ENCODE measurements at places on chromosomes 3 and 15.
A peak's percentile ranks its signal among the peaks of the same experiment; 100 is the strongest.

DNA sequence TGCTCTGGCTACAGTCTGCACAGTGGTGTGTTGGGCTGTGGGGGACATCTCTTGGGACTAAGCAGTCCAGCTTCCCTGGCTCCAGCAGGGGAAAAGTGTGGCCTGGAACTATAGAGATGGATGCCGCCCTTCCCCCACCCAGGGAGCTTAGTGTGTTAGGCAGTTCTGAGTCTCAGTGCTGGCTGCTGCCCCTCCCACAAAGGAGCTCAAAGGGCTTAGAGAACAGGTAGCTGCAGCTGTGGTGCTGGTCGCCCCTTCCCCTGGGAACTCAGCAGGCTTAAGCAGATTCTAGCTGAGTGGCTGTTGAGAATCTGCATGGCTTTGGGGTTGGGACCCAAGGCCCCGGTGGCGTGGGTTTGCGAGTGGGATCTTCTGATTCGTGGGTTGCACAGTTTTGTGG is 190.8 kb downstream of the PDCD6IP start:
- no peak for DNase-seq

DNA sequence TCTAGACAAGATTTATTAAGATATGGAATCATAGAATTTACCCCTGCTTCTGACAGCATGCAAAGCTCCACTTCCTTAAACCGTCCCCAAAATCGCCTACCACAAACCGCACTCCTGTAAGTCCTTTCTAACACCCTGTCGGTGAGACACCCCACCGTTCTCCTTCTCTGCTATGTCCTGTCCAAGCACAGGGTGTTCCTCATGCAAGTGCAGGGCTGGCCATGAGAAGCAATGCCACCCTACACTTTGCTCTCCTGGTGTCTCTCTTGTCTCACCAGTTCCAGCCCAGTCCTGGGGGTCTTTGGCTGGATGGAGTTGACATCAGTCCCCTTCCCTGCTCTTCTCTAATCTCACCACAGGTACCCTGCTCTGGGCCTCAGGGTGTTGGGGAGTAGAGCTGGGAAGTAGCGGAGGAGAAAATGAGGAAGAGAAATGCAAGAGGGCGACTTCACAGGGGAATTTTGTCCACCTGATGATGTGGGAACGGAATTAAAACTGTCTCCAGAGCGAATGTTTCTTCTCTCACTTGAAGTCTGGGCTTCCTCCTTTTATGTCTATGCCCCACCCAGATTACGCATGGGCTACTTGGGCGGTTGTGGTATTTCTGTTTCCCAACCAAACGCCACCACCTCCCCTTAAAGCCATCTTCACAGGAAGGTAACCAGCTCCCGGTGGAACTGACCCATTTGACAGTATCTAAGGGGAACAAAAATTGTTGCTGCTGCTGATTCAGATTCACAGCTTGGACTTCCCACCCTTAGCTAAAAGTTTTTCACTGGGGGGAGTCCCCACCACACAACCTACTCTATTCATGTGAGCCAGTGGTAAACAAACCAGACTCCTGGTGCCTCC is 49.9 kb downstream of the CASR start:
- no peak for DNase-seq

- DNase-seq = peak; percentile 49
Measured at GRCh38 chr15:82803793-82804574, 1.9 kb downstream of the FSD2 start.

GRCh38 chr3:43405888-43406642 is 119.7 kb downstream of the SNRK start:
- DNase-seq = peak; percentile 78

DNA sequence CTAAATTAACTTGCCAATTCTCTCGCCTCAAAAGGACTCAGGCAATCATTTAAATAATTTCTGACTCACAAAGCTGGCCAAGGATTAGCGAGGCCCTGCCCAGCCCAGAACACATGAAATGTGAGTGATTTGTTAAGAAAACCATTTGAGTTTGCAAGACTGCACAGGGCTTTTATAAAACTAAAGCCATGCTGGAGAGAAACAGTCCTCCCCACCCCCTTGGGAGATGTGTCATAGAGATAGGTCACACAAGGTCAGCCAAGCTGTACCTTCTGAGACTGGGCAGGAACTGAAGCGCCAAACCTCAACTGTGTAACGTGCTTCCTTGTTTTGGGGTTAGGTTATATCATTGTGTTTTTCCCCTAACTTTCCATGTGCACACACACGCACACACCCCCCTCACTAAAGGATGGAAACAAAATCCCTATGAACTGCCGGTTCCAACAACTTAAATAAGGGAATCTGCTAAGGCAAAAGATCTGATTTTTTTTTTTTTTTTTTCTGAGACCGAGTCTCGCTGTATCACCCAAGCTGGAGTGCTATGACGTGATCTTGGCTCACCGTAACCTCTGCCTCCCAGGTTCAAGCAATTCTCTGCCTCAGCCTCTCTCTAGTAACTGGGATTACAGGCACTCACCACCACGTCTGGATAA is 8.1 kb downstream of the SPATA12 start:
- peak; percentile 89 for DNase-seq

- DNase-seq = no peak
Measured at GRCh38 chr15:44698641-44699040, 12.5 kb downstream of the PATL2 start.

DNA sequence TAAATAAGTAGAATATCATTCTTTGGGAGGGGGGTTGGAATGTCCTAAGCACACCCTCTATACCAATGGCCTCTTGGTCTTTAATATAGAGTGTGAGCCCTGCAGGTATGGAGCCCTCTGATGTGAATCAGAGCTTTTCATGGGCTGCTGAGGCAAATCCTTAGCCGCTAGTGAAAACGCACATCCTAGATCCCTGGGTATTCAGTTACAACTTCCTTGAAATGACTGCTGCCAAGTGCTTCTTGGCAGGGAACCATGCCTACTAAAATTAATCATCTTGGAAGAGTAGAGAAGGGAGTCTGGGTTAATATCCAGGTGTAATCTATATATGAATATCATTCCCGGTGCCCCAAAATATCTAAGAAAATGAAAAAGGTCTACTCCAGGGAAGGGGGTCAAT is 109.1 kb downstream of the POLQ start:
- DNase-seq = no peak

GRCh38 chr15:48644827-48645557 is 517 bp downstream of the FBN1 start:
- peak; percentile 41 for DNase-seq

DNA sequence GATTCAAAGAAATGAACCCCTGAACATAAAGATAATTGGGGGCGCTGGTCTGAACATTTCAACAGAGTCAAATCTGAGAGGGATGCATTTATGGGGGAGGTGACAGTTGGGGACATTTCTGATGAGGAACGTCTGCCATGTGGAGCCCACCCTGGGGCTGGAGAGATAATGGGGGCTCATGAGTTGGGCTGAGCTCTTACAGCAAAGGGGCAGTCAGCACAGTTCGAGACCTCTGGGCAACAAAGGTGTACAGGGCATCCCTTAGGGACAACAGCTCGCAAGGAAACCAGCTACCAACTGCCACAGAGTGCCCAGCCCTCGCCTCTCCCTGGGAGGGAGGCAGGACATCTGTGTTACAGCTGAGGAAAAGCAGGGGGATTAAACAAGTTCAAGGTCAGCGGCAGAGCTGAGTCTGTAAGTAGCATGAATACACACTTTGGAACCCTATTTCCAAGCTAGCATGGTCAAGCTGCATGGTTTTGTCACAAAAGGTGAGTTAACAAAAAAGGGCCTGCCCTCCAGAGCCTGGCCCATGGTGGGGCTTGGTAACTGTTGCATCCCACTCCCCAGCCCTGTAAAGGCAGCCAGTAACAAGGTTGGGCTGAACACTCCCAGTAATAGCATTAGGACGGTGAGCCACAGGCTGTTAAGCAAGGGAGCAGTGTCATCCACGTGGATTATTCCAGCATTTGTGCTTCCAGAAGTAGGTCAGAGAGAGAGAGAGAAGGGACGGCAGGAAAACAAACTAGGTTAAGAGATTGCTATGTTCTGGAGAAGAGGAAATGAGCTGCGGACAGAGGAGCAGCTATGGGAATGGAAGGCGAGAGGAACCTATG is 4.3 kb downstream of the GNB5 start:
- DNase-seq = no peak

- DNase-seq = no peak
Measured at GRCh38 chr15:38944536-38944935, 379.9 kb upstream of the RASGRP1 start.

- DNase-seq = no peak
Measured at GRCh38 chr3:142267269-142267668, 41.9 kb upstream of the GK5 start.

DNA sequence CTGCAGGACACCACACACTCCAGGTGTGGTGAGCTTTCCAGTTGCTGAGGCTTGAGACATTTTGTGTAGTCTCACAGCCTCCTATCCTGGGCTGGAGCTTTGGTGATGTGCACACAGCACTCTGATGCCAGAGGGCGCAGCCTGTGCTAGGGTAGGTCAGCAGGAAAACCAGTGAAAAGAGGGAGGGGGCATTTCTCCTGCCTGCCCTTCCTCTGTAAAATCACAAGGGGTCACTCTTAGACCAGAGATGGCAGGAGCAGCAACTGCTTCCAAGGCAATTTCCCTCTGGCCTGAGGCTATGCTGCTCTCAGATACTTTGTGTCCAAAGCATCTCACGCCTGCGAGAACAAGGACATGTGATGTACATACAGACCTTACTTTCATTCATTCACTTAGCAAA is 16.5 kb upstream of the MUSTN1 start:
- peak; percentile 23 for DNase-seq

DNA sequence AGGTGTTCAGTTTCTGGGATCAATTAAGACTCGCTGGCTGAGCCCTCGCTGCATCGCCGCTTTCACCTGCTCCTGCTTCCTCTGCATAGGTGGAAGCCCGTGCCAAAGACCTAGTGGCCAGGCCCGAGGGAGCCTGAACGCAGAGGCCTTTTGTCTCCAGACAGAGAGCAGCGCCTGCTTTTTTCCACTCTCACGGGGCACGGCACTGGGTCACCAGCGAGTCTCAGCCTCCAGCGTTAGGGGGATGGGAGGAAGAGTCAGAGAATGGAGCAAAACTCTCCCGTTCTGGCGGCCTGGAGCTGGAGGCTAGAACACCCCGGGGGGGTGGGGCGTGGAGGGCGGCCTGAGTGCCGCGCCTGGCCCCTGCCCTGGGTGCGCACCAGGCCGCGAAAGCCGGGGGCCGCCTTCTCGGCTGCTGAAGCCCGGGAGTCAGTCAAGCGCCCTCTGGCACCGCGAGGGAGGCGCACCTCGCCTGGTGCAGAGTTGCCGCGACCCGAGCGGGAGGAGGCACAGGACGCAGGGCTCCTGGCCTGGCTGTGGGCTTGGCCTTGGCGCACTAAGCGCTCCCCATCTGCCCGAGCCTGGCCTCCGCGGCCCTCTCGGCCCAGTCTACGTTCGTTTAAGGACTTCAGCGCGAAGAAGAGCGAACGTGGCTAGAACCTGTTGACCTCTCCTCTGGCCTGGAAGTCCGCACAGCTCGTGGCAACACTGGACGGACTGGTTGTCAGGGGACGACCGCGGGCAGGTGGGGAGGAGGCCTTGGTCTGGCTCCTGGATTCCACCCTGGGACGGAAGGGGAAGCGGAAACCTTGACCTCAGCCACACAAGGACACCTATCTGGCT is 21.5 kb downstream of the NR2F2 start:
- no peak for DNase-seq

- no peak for DNase-seq
Measured at GRCh38 chr3:118802325-118803095, 232.1 kb downstream of the IGSF11 start.

GRCh38 chr3:27311400-27311799 is 57.8 kb downstream of the NEK10 start:
- peak; percentile 94 for DNase-seq

GRCh38 chr3:193617628-193618027 is 24.6 kb downstream of the OPA1 start:
- DNase-seq = no peak

DNA sequence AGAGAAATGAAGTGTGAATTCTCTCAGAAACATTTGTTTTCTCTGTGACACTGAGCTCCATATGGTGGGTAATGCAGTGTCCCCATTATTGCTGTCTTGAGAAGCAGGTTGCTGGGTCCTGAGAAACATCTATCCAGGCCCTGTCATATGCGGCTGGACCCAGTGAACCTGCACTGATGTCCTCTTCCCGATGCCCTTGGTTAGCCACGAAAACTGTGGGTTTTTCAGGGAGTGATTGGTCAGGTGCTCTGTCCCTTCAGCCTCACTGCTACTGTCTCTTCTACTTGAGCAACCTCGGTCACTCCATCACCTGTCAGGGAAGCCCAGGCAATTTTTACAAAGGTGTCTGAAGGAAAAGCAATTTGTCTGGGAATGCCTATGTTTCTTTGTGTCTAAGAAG is 77.0 kb downstream of the SLC7A14 start:
- DNase-seq = no peak

DNA sequence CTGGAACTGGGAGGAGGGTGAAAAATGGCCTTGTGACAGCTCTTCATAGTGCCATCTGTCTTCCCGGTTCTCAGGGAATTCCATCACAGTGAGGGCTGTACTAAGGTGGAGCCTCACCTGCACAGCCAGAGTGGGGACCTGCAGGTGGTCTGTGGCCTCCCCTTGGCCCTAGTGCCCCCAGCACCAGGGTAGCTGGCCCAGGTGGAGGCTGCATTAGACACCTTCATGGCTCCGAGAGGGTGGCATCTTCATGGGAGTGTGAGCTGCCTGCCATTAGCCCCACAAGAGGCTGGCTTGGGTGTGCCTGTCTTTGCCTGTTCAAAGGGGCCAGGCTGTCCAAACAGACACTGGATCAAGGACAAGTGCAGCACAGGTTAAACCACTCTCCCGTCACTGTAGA is 95.5 kb upstream of the PRR23E start:
- DNase-seq = no peak

- DNase-seq = no peak
Measured at GRCh38 chr3:181699171-181699903, 12.4 kb upstream of the SOX2 start.

GRCh38 chr15:60379185-60379524 is 18.6 kb downstream of the ANXA2 start:
- no peak for DNase-seq

GRCh38 chr3:127729556-127730056 is 56.9 kb downstream of the ABTB1 start:
- DNase-seq = no peak

DNA sequence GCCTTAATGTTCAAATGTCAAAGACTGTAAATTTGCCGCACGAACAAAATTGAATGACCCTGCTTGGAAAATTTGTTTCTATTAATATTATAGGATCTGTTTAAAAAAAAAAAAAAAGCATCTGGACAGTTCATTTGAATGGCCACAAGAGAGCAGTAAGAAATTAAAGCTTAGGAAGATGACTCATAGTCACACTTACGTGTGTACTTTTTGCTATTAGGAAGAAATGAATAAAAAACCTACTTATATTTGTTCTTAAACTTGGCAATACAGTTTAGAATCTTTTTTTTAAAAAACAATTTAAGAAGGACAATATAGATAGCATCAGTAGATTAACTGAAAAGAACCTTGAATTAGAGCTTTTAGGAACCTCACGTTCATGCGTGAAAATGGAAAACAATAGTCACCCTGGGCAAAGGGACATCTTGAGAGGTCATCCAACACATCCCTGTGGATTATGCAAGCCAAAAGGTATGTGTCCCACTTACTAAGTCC is 621.8 kb downstream of the MECOM start:
- peak; percentile 58 for DNase-seq

- DNase-seq = peak; percentile 49
Measured at GRCh38 chr3:25856902-25857518, 67.1 kb downstream of the OXSM start.

GRCh38 chr15:45612790-45613415 is 21.9 kb upstream of the SQOR start:
- DNase-seq = peak; percentile 49

Data from fibroblast of upper back skin (primary cell).